ENCODE measurements at places on chromosomes 4 and X.

GRCh38 chr4:110787707-110788106 lies 164.8 kb upstream of the PITX2 start:
- H3K4me3 ChIP-seq, result no peak overlapping the region
- H3K36me3 ChIP-seq, result no peaks in the 10 kb centered on the region
- no peak overlapping the region for H3K27ac ChIP-seq
- no peak for DNase-seq
- H3K4me1 ChIP-seq, result peaks cover 47% of the 10 kb centered on the region

DNA sequence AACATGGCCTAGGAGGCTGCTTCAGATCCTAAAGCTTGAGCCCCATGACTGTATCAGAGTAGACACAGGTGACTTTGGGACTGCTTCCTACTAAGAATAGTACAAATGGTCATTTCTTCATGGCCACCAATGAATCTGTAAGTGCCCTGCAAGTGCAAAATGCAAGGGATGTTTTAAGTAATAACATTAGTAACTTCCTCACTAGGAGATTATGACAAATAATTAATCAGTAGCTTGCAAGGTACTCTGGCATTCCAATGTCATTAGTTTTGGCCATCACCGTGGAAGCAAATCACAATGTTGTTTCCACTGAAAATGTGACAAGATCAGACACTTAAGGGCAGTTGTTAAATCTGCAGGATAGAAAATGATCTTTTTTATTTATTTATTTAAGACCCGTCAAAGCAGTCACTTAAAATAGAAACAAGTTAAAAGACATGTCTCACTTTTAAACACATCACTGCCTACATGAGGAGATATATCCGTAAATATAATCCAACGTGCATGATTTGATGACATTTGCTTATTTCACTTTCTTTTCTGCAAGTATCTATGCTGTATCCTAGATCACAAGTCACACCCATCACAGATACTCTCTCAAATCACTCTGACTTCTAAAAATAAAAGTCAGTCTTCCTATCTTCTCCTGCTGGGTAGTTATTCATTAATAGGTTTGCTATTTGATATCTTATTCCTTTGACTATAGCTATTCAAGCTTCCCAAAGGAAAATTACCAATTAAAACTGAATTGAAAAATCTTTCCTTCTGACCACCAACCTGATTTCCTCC lies 400.6 kb downstream of the IL15 start:
- H3K4me3 ChIP-seq, result no peak overlapping the region
- no peak overlapping the region for H3K27ac ChIP-seq
- H3K4me1 ChIP-seq, result peaks cover 30% of the 10 kb centered on the region
- H3K36me3 ChIP-seq, result no peaks in the 10 kb centered on the region
- no peak for DNase-seq

DNA sequence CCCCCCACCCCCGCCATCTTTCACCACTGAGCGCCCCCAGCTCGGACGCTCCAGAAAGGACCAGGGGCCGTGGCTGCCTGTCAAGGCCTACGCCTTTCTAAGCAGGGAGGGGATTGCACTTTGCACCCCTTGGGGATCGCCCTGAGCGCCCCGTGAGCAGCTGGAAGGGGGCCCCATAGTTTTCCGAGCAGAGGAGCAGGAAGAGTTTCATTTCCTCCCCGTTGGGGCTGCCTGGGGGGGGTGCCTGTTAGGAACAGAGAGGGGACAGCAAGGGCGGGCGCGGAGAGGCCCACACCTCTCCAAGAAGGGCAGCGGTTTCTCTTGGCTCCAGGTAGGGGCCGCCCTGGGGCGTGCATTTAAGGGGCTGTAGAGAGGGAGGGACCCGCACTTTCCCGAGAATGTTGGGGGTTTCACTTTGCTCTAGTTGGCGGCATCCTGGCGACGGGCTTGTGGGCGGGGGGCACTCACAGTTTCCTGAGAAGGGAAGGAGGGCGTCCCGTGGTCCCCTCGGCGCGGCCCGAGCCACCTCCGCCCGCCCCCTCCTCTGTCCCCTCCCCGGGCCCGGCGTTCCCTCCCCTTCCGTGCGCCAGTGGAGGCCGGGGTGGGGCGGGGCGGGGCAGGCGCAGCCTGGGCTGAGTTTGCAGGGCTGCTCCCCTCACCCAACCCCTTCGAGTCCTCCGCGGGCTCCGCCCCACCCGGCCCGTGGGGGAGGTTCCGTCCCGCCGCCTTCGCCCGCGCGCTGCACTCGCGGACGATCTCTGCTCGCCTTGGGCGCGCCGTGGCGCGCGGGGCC lies 82.3 kb upstream of the CD99 start:
- peak overlapping the region; percentile 92 for H3K27ac ChIP-seq
- H3K4me3 ChIP-seq, result peak overlapping the region; percentile 89
- H3K27me3 ChIP-seq, result no peaks in the 10 kb centered on the region
- peaks cover 47% of the 10 kb centered on the region for H3K4me1 ChIP-seq
- peaks cover 19% of the 10 kb centered on the region for H3K36me3 ChIP-seq

DNA sequence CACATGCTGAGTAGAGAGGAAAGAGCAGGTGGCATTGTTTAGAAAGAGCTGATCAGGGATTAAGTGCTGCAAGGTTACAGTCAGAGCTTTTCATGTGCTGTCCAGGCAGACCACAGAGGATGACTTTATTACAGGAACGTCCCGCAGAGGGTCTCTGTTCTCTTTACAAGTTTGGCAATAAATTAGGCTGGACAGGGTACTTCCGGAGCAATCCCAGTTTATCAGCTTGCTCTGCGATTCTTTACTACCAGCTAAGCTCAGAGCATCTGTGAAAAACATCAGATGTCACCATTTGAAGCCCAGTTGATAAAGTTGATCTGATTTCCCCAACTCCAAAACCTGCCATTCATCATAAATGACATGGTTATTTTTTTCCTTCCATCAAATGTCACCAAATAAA lies 633.1 kb downstream of the NLGN4X start:
- no peak overlapping the region for H3K27ac ChIP-seq
- no peaks in the 10 kb centered on the region for H3K36me3 ChIP-seq
- no peaks in the 10 kb centered on the region for H3K27me3 ChIP-seq

GRCh38 chr4:107991945-107992630 lies 2.4 kb downstream of the HADH start:
- no peak overlapping the region for H3K4me3 ChIP-seq
- H3K36me3 ChIP-seq, result peaks cover 3% of the 10 kb centered on the region
- peak overlapping the region; percentile 37 for H3K27ac ChIP-seq
- H3K4me1 ChIP-seq, result peaks cover 39% of the 10 kb centered on the region
